Activated CD4-positive, alpha-beta T cell treated with anti-CD3 and anti-CD28 coated beads, Interleukin-2, amount 50 U/mL, for 4 hours (primary cell): ENCODE measurements at places on chromosomes 3 and 15.

DNA sequence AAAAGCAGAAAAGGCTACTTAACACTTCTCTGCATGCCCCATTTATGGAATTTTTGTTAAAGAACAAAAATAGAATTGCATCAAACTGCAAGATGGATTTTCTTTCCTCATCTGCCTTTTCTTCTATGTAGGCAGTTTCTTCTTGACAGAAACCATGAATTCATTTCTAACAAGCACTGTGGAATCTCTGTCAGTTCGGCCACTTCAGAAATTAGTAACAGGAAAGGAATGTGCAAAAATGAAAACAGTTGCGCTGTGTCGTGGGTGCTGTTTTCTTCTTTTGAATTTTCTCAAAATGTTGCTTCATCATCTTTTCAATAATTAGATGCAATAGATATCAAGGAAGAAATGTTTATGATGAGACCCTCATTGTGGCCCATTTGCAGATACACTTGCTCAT is 151.6 kb downstream of the FOXB1 start:
- DNase-seq, result no peak

GRCh38 chr15:97520689-97521088 is 439.8 kb upstream of the ARRDC4 start:
- no peak for DNase-seq

- no peak for DNase-seq
These were observed 132.3 kb downstream of the PGPEP1L start for GRCh38 chr15:98875309-98875708.

DNA sequence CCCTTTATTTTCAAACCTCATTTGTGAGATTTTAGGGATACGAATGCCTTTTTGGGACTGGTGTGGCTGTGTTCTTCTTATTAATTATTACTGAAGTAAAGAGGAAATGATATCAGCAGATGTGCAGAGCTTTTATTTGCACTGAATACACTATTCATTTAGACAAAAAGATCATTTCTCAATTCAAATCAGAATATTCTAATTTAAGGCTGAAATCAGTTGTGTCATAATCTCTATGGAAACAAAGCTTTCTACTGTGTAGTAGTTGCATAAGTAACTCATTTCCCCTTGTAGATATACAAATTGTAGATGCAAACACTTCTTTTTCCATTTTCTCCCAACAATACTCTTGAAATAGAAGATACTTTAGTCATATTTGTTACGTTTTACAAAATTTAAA is 56.0 kb downstream of the PDE8A start:
- DNase-seq, result no peak
